HepG2 (cell line): ENCODE measurements at places on chromosomes 6 and 20. TPM values are rescaled to one million over a fixed set of nuclear protein-coding genes. Genes with fewer than 3 reads are reported as not detected.

DNA sequence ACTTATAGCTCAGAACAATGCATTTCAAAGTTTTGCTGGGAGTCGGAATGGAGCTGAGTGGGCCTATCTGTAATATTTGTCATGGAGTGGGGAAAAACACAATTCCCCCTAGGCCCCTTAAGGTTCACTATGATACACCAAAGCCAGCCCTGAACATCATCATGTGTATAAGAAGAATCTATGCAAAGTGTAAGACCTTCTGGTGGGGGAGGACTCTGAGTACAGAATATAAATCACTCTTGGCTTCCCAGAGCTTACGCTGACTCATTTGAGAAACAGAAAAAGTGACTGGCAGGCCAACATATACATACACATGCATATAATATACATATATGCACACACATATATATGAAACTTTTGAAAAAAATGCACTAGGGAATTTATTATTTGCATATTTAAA, 54.1 kb upstream of the UBR2 start:
- H3K36me3 ChIP-seq = no peaks in the 10 kb centered on the region
- H3K27me3 ChIP-seq = peaks cover 8% of the 10 kb centered on the region; the same call in 1 of the 3 replicates
- DNase-seq = no peak
- H3K27ac ChIP-seq = no peak overlapping the region
- H3K4me3 ChIP-seq = no peak overlapping the region

DNA sequence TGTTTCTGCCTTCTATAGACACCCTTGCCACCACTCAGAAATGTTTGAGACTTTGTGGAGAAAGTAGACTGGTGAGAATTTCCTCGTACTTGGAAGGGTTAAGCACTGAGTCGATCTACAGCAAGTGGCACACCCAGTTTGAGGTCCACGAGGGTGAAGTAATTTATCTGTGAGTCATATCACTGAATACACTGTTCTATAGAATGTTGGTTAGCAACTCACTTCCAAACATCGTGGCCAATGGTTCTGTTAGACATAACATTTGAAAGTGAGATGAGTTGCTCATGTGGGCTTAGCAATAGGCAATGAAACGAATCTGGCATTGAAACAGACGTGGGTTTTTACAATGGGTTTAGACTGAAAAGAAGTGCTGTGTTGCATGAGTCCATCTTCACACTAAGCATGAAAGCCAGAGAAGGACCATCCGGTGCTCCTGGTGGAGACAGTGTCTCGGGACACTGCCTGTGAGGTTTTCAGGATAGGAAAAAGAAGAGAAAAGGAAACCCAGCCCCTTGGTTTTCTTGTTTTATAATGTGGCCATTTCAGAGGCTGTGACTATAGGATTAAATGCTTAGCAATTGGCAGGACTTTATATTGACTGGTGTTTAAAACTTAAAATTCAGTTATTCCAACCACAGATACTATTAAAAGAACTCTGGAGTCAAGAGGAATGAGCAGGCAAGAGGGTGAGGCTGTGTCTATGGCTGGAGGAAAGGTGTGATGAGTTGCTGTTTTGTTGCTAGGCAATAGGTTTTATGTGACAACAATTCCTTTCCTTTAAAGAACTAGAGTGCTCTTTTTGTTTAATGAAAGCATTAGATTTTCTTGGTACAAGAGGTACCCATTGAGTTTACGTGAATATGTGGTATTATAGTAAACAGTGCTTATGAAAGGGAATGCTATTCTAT, 31.0 kb upstream of the EZR start:
- peaks cover 40% of the 10 kb centered on the region for H3K4me1 ChIP-seq
- DNase-seq = peak; percentile 84
- no peaks in the 10 kb centered on the region for H3K36me3 ChIP-seq
- peaks cover 30% of the 10 kb centered on the region for H3K27me3 ChIP-seq

DNA sequence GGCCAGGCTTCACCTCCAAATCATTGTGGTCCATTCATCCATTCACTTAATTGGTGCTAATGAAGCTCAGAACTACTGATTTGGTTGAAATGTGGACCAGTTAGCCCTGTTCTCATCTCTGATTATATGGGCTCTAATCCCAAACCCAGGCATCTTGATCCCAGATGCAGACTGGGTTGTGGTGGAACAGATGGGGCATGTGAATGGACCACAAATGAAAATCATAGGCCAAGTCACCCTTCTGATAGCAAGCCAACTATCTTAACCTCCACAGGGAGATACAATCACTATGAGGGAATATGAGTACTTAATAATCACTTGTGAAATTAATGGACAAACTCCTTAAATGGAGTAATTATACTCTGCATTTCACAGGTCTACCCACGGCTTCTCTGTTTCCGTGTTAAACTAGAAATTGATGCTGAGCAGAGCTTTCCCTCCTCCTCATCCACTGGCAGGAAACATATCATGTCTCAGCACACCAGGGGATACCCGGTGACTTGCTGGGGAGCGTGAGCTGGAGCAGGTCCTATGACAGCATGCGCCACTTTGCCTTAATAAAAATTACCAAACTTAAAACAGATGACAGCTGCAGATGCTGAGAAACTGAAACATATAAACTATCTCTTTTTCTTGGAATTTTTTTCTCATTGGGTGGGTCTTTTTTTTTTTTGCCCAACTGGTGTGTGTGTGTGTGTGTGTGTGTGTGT, 108.8 kb upstream of the HEY2 start:
- H3K4me1 ChIP-seq = no peaks in the 10 kb centered on the region
- H3K27me3 ChIP-seq = no peaks in the 10 kb centered on the region
- H3K27ac ChIP-seq = no peak overlapping the region
- no peak for DNase-seq
- no peak overlapping the region for H3K4me3 ChIP-seq

- no peaks in the 10 kb centered on the region for H3K27me3 ChIP-seq
- no peak overlapping the region for H3K27ac ChIP-seq
- H3K36me3 ChIP-seq = no peaks in the 10 kb centered on the region
- no peak overlapping the region for H3K4me3 ChIP-seq
These were observed 296.2 kb downstream of the RIMS1 start for GRCh38 chr6:72182337-72183246.

- H3K27ac ChIP-seq = no peak overlapping the region
- peaks cover 9% of the 10 kb centered on the region; the same call in 1 of the 2 replicates for H3K27me3 ChIP-seq
- H3K4me1 ChIP-seq = no peaks in the 10 kb centered on the region
- DNase-seq = no peak
- H3K4me3 ChIP-seq = no peak overlapping the region
- no peaks in the 10 kb centered on the region for H3K36me3 ChIP-seq
These were observed 4.6 kb downstream of the THBS2 start for GRCh38 chr6:169249057-169249456.

- H3K4me3 ChIP-seq = no peak overlapping the region
- H3K27ac ChIP-seq = no peak overlapping the region
- no peaks in the 10 kb centered on the region for H3K36me3 ChIP-seq
- no peaks in the 10 kb centered on the region for H3K4me1 ChIP-seq
These were observed 171.9 kb downstream of the JARID2 start for GRCh38 chr6:15417811-15418210.

- peaks cover 23% of the 10 kb centered on the region for H3K27me3 ChIP-seq
- H3K27ac ChIP-seq = no peak overlapping the region
- no peaks in the 10 kb centered on the region; the same call in 1 of the 2 replicates for H3K36me3 ChIP-seq
- no peak overlapping the region; the same call in 1 of the 2 replicates for H3K4me3 ChIP-seq
- peaks cover 48% of the 10 kb centered on the region for H3K4me1 ChIP-seq
These were observed 6.4 kb upstream of the CHRNA4 start for GRCh38 chr20:63367446-63368055.

GRCh38 chr6:7647504-7647903, 57.5 kb downstream of the SNRNP48 start:
- no peaks in the 10 kb centered on the region for H3K27me3 ChIP-seq
- 0 out of 2 replicates have a peak, but pooled peaks cover 5% of the 10 kb centered on the region for H3K4me1 ChIP-seq
- H3K4me3 ChIP-seq = no peak overlapping the region
- no peaks in the 10 kb centered on the region for H3K36me3 ChIP-seq
- H3K27ac ChIP-seq = no peak overlapping the region
- DNase-seq = no peak

- no peaks in the 10 kb centered on the region for H3K36me3 ChIP-seq
- no peak overlapping the region for H3K4me3 ChIP-seq
- no peak for DNase-seq
- no peak overlapping the region for H3K27ac ChIP-seq
- peaks cover 22% of the 10 kb centered on the region for H3K4me1 ChIP-seq
- no peaks in the 10 kb centered on the region; the same call in 1 of the 2 replicates for H3K27me3 ChIP-seq
These were observed 20.4 kb upstream of the FUCA2 start for GRCh38 chr6:143531720-143532499.

- no peak overlapping the region for H3K4me3 ChIP-seq
- DNase-seq = no peak
- H3K27me3 ChIP-seq = no peaks in the 10 kb centered on the region
- no peak overlapping the region for H3K27ac ChIP-seq
These were observed 241.7 kb upstream of the CEP162 start for GRCh38 chr6:84469144-84469543.

The VWA7 gene
- 3.3 and 4.4 TPM in 2 replicates for polyA plus RNA-seq

The TSPO2 gene
- 0.14 and 0.55 TPM in 2 replicates for polyA plus RNA-seq

The LY6G6D gene
- not detected in 2 replicates for polyA plus RNA-seq

The OXT gene
- not detected in 2 replicates for polyA plus RNA-seq
